ENCODE measurements at places on chromosomes 16 and 17. TPM values are rescaled to one million over a fixed set of nuclear protein-coding genes. Genes with fewer than 3 reads are reported as not detected.

GRCh38 chr17:70037498-70037897 is 37.5 kb upstream of the KCNJ16 start:
- DNase-seq = no peak

GRCh38 chr16:8953064-8953463 is 10.6 kb downstream of the USP7 start:
- no peak for DNase-seq

- no peak for DNase-seq
Observed at GRCh38 chr17:55116440-55116914, 147.9 kb downstream of the STXBP4 start.

- DNase-seq = no peak
Observed at GRCh38 chr16:65817066-65817465, 549.4 kb upstream of the CDH5 start.

- DNase-seq = no peak
Observed at GRCh38 chr16:78489072-78489471, 389.6 kb downstream of the WWOX start.

DNA sequence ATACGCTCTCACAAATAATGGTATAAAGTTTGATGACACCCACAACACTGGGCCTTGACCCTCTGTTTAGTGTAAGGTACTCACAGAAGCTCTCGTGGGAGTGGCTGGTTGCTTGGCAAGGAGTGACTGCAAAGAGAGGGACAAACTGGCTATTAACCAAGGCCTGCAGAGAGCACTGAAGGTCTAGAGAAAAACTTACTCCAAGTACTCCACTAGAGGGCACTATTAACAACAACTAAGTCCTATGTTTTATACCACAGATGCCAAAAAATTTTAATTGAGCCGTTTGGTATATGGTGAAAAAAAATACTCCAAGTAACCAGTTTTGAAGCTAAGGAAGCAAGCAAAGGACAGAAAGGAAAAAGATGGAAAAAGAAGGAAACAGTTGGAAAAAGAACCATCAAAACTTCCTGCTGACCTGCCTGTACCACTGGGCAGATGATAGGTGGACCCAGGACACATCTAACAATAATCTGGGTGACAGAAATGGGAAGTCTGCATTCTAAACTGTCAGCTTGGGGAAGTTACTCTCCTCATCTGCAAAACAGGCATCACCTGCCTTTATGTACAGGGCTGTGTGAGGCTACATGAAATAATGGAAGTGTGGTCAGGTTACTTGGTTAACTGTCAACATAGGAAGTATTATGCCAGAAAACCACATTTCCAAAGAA is 23.2 kb downstream of the DYNC1LI2 start:
- DNase-seq = peak; percentile 78

GRCh38 chr17:62948370-62948769 is 17.7 kb upstream of the TANC2 start:
- no peak for DNase-seq

GRCh38 chr17:61581611-61582349 is 9.2 kb downstream of the NACA2 start:
- no peak for DNase-seq

GRCh38 chr16:66622863-66623262 is 18.4 kb downstream of the CMTM3 start:
- no peak for DNase-seq

DNA sequence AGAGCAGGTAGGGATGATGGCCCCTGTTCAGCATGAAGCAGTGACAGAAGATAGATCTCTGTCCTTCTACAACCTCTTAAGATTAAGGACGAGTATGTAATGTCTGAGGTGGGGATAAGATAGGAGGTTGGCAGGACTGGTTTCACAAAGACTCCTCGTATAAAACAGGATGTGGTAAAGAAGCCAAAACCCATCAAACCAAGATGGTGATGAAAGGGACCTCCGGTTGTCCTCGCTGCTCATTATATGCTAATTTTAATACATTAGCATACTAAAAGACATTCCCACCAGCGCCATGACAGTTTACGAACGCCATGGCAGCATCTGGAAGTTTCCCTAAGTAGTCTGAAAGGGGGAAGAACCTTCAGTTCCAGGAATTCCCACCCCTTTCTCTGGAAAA is 27.3 kb downstream of the MIS12 start:
- DNase-seq = no peak

- DNase-seq = no peak
Observed at GRCh38 chr17:48718761-48719641, 3.3 kb downstream of the PRAC1 start.

DNA sequence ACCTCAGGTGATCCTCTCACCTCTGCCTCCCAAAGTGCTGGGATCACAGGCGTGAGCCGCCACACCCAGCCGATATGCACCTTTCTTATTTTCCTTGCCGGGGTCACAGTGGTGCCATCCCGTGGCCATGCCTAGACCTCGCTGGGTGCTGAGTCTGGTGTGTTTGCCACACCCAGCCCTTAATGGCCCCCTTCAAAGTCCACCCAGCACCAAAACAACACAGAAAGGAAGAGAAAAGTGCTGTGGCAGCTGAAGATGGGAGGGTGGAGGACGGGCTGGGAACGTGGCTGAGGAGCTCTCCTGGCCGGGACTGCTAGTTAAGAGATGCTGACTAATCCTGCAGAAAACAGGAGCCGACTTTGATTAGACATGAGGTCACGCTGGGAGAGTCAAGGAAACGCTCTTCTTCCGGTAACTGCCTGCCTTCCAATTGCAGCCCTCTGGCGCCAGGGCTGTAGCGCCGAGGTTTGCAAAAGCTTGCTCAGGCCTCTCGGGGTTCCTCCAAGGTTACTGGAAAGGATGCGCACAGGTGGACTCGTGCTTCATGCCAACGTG is 10.9 kb downstream of the SLC43A2 start:
- DNase-seq = peak; percentile 49

- DNase-seq = no peak
Observed at GRCh38 chr17:82890926-82891678, 51.3 kb upstream of the ZNF750 start.

DNA sequence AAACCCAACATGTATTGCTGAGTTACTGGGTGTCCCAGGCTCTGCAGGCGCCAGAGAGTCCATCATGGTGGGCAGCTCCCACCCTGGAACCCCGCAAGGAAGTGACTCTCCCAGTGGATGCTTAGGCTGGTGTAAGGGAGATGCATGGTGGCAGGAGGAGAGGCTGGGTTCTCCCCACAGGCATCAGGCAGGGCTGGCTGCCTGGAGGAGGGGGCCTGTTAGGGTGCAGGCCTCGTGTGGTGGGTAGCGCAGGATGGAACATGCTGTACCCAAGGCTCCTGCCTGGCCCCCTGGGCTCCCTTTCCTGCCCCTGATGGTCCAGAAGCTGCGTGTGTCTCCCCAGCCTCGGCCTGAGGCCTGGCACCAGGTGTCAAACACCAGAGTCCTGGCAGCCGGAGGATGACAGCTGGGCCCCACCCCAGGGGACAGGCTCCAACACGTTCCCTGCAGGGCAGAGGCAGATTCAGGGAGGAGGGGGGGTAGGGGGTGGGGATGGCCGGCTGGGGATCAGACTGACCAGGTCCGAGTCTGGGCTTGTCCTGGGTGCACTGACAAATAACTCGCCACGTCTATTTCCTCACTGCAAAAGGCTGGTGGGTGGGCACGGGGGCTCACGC is 40.2 kb upstream of the CIBAR2 start:
- DNase-seq = no peak

GRCh38 chr16:17129971-17130370 is 340.8 kb downstream of the XYLT1 start:
- no peak for DNase-seq

DNA sequence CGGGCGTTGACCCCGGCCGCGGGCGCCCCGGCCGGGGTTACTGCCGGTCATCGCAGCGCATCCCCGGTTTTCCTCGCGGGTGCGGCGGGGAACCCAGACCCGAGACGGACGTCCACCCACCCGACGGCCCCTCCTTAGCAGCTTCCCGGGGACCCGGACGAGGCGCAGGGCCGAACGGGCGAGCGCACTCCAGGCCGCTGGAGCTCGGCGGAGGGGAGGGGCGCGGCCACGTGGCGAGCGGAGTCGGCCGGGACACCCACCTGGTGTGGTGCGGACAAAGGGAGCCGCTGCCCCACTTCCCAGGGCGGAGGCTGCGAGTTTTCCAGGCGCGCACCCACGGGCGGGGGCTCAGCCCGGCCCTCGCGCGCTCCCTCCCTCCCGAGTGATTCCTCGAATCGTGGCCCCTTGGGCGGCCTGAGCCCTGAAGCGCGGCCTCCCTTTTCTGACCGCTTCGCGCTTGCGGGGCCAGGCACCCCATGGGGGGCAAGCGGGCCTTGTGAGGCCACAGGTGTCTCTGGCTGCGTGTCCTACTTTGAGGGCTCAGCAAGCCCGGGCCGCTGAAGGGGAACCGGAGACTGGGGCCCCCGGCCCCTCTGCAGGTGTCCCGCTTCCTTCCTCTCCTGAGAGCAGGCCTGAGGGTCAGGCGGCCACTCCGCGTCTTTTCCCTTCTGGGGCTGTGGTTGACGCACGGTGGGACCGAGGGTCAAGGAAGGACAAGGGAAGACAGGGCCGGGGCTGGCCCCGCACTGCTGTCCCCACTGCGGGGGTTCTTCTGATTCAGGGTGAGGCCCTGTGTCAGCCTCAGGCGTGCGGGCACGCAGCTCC is 1.1 kb upstream of the FASN start:
- DNase-seq = no peak

DNA sequence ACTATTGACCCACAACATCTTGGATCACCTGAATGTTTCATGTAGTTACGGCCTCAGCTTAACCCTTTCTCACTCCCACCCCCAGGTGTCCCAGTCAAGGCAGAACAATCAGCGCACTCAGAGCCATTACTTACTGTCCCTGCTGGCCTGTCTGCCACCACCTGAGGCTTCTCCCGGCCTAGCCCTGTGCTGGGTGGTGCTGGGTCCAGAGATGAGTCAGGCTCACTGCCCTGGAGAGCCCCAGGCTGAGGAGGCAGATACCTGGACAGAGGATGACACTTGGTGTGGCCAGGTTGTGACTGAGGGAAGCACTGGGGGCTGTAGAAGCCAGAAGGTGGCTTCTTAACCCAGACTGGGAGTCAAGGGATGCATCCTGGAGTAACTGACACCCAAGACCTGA is 4.0 kb upstream of the SLC5A2 start:
- DNase-seq = no peak

DNA sequence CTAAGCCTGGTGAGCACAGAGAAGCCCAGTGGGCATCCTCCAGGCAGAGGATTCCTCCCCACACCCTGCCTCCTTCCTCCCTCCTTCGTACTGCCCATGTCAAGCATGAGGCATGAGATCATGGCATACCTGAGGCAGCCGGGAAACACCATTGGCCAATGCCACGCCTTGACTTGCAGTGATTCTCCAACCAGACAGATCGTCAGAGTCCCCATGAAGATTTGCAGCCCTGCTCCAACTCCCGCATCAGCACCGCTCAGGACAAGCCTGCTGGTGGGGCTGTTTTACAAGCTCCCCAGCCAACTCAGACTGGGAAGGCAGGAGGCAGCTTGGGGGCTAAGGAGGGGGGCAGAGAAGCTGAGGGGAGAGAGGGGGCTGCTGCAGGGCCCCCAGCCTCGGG is 2.9 kb upstream of the KRT16 start:
- no peak for DNase-seq

DNA sequence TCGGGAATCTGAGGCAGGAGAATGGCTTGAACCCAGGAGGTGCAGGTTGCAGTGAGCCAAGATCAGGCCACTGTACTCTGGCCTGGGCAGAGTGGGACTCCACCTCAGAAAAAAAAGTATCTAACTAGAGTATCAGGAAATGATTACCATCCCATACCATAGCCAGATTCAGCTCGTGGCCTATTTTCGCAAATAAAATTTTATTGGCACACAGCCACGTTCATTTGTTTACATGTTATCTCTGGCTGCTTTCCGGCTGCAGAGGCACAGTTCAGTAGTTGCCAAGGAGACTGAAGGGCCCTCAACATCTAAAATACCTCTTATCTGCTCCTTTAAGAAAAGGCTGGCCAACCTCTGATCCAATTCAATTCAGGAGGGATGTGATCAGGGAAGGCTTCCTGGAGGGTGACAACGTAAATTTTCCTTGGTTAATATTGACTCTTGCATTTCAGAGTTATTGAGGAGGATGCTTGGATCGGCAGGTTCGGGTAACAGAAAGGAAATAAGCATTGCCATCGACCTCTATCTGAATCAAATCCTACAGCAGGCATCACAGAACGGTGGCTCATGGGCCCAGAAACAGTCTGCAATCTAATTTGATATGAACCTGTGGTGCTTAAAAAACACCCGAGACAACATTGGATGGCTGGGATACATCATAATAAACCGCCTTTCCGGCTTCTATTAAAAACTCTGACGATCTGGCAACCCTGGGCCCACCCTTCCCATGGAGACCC is 73.8 kb downstream of the XYLT1 start:
- DNase-seq = no peak

DNA sequence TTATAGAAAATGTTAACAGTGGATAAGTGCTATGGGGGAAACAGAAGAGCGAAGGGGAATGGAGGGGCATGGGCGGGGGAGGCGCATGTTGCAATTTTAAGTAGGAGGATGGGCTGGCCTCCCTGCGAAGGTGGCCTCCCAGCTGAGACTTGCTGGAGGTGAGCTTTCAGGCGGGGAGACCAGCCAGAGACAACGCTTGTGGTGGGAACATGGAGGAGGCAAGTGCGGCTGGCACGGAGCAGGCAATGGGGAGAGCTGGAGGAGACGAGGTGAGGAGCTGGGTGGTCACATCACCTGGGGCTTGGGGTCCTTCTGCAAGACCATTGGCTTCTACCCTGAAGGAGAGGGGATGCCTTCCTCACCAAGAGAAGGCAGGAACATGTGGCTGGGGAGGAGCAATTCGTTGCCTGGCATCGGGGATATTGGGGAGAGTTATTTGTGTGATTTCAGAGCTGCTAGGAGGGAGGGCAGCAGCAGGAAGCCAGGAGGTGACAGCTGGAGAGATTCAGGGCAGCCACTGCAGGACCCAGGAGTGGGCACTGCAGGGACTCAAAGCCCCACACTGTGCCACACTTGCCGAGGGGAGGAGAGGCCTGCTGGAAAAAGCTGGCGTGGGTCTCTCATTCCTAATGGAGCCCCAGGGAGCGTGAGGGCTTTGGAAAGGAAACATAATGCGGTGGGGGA is 34.4 kb downstream of the PMFBP1 start:
- no peak for DNase-seq

Gene ABCA6
- total RNA-seq = 0.75 TPM

Gene KRT33A
- not detected for total RNA-seq

Gene TEKT1
- not detected for total RNA-seq

Gene TEX14
- 0.55 TPM for total RNA-seq

Gene LONP2
- 133 TPM for total RNA-seq

Gene GPR179
- 0.05 TPM for total RNA-seq

Gene TBC1D3K
- total RNA-seq = not detected

All from SK-MEL-5 (cell line).